ENCODE measurements at places on chromosomes 2 and 18.
A peak's percentile ranks its signal among the peaks of the same experiment; 100 is the strongest.

- no peak for DNase-seq
Measured at GRCh38 chr2:59936048-59936447, 617.4 kb downstream of the BCL11A start.

DNA sequence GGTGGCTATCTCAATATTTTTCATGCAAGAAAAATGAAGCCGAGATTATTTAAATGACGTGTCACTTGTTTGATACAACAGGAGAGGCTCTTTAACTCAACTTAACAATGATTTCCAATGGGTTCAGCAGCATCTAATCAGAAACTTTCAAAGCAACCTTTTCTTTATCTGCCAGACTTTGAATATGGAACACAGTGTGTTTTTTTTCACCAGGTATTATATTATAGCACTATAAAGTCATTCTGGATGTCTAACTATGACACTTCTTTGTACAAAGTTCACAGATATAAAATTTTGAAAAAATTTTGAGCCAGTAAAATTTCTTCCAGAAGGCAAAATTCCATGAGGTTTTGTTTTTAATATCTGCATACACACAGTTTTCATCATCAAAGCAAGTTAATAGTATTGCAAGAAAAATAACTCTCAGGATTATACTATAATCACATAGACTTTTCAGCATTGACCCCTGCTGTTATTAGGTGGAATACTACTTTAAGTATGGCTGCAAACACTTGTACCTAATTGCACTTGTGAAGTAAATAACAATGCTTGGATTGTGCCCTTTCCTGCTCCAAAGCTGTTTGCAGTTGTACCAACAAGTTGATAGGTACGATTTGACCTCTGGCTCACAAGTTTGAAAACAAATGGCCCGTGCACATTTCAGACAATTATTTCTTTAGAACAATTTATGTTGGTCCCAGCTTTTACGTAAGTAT lies 44.0 kb upstream of the DSG1 start:
- no peak for DNase-seq

GRCh38 chr2:62577994-62578781 lies 72.2 kb upstream of the TMEM17 start:
- no peak for DNase-seq

GRCh38 chr18:34608064-34608463 lies 102.0 kb upstream of the DTNA start:
- no peak for DNase-seq

DNA sequence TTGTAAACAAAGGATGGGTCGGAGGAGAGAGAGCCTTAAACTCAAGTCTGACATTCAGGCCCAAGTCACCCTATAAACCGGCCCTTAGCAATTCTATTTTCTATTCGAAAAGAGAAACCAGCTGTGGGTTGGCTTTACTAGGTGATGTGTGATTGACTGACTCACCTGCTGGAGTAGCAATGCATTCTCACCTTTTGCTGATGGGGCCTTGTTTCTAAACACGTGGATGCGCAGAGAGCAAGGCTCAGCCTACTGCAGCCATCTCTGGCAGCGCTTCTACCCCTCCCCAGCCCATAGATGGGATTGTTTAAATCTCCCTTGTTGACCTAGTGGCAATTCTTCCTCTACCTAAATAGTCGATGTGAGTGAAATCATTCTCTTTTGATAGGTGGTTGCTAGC lies 138.5 kb downstream of the MEIS1 start:
- no peak for DNase-seq

GRCh38 chr2:28642796-28643195 lies 108.8 kb upstream of the PPP1CB start:
- no peak for DNase-seq

GRCh38 chr2:200786826-200787225 lies 24.9 kb upstream of the BZW1 start:
- no peak for DNase-seq

GRCh38 chr2:159094173-159094737 lies 125.8 kb downstream of the TANC1 start:
- DNase-seq = no peak

DNA sequence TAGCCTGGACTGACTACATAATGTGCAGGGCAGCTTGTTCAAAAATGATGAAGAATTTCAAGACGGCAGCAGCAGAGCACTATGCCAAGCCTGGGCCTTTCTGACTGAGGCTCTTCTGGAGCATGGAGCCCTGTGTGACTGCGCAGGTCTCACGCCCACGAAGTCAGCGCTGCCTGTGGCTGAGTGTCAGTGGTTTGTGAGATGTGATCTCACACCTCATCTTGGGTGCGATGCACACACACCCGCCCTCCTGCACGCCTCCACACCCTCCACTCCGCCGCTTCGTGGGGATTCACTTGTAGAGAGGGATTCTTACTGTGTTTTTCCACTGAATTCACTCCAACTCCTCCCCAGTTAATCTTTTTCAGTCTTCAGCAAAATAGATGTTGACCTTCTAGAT lies 103.9 kb downstream of the VIT start:
- DNase-seq = no peak

- DNase-seq = no peak
Measured at GRCh38 chr18:22663378-22663777, 245.7 kb upstream of the CTAGE1 start.

DNA sequence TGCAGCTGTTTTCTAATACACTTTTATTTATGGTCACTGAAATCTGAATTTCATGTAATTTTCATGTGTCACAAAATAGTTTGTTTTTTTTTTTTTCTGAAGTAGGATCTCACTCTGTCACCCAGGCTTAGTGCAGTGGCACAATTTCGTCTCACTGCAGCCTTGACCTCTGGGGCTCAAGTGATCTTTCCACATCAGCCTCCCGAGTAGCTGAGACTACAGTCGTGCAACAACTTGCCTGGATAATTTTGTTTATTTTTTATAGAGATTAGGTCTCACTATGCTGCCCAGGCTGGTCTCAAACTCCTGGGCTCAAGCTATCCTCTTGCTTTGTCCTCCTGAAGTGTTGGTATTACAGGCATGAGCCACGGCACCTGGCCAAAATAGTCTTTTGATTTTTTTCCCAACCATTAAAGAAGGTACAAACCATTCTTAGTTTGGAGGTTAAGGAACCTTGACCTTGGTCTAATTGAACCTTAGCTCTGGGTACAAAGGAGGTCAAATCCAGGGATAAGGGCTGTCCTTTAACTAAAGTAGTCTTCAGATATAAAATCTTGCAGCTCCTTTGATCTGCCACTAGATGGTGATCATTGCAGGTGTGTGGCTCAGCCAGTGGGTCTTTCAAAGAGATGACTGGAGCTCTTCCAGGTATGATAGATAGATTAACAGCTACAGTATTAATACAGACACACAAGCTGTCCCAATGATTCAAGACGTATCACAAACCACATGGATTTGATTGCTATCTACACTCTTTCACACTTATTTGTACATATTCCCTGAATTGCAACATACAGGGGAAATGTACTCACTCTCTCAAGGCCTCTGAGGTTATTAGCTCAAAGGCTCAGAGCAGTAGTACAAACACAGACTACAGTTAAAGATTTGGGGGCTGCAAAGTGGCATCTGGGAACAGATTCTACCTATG lies 4.7 kb upstream of the KRCC1 start:
- DNase-seq = peak; percentile 11

DNA sequence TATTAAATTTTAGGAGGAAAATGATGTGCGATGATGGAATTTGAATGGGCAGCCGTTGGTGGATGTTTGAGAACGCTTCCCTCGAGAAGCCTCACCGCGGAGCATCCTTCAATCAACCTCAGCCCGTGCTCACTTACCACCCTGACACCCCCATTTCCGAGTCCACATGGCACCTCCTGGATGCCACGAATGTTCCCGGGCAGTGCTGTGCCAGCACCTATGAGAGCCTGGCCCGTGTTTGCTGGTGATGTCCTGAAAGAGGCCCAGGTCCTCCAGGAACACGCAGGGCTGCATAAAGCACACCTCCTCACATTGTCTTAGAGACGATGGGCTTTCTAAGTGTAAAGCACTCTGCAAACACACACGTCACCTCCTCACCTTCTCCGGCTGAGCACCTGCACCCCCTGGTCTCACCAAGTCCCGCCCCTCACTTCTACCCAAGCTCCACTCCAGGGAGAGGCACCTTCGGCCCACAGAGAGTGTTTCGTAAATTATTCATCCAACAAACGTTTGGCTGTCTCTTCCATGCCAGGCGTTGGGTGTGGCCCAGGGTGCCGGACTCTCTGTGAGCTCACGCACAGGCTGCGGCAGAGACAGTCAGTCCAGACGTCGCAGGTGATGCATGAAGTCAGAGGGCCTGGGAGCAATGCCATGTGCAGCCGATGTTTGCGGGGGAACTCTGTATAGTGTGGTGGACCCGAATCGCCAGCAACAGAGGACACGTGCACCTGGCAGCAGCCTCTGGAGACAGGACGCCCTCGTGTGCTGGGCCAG lies 150.0 kb downstream of the TPO start:
- no peak for DNase-seq

DNA sequence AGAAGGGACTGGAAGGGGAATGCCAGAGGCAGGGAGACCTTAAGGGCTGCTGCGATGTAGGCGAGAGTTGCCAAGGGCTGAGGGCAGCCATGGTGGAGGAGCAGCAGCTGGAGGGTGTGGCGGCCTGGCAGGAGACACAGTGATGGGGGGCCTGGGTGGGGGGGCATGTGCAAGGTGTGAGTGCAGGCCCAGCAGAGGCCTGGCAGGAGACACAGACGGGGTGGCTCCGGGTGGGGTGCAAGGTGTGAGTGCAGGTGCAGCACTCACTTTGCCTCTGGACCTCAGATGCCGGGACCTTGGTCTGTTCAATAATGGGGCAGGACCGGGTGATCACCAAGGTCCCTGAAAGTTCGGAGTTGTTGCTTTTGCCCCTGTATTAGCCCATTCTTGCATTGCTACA lies 76.2 kb upstream of the ODC1 start:
- DNase-seq = no peak

All from KG1 (cell line).